Thoracic aorta endothelial cell (primary cell): ENCODE measurements at places on chromosomes 2 and 18. TPM values are rescaled to one million over a fixed set of nuclear protein-coding genes. Genes with fewer than 3 reads are reported as not detected.

Gene CLHC1
- 9.2 and 9.7 TPM in 2 replicates for total RNA-seq

Gene STARD7
- 245 and 249 TPM in 2 replicates for total RNA-seq

Gene TNFRSF11A
- 3.6 and 5.5 TPM in 2 replicates for total RNA-seq

Gene TWIST2
- 2.6 and 4.5 TPM in 2 replicates for total RNA-seq

Gene EMILIN2
- 4.9 and 5.2 TPM in 2 replicates for total RNA-seq

Gene RAB31
- 35.8 and 37.9 TPM in 2 replicates for total RNA-seq

Gene CRACDL
- total RNA-seq: 4.1 and 12.2 TPM in 2 replicates

Gene KLHL14
- not detected in 2 replicates for total RNA-seq

Gene SH3BP4
- 85.7 and 105 TPM in 2 replicates for total RNA-seq

Gene PIEZO2
- total RNA-seq: 0.29 and 31.0 TPM in 2 replicates

Gene PAX8
- 0.13 and 0.43 TPM in 2 replicates for total RNA-seq

Gene IGFBP5
- 0.40 and 1.0 TPM in 2 replicates for total RNA-seq

Gene ATP5MC3
- total RNA-seq: 169 and 214 TPM in 2 replicates

Gene IRS1
- total RNA-seq: under 0.01 and 0.07 TPM in 2 replicates

Gene ATP9B
- total RNA-seq: 28.1 and 28.6 TPM in 2 replicates

Gene HJURP
- 42.0 and 56.3 TPM in 2 replicates for total RNA-seq

Gene LGALSL
- 2.7 and 4.7 TPM in 2 replicates for total RNA-seq

Gene HOXD12
- not detected in 2 replicates for total RNA-seq

Gene AMER3
- not detected in 2 replicates for total RNA-seq

Gene IMP4
- total RNA-seq: 98.8 and 114 TPM in 2 replicates

Gene TLX2
- not detected in 2 replicates for total RNA-seq

Gene ALK
- total RNA-seq: not detected in 2 replicates

Gene MOCOS
- 0.53 and 1.7 TPM in 2 replicates for total RNA-seq

Gene DNAH7
- 0.07 and 0.13 TPM in 2 replicates for total RNA-seq

Gene FOXI3
- not detected in 2 replicates for total RNA-seq

Gene PROC
- not detected in 2 replicates for total RNA-seq

Gene ALPP
- not detected in 2 replicates for total RNA-seq

Gene MEIS1
- total RNA-seq: 12.4 and 18.8 TPM in 2 replicates

Gene AQP4
- not detected in 2 replicates for total RNA-seq

Gene DAPL1
- not detected in 2 replicates for total RNA-seq

Gene IL18RAP
- 0.07 TPM in 1 of 2 replicates, not detected in the other for total RNA-seq
